ENCODE measurements at places on chromosomes 5 and 9.
A peak's percentile ranks its signal among the peaks of the same experiment; 100 is the strongest.

DNA sequence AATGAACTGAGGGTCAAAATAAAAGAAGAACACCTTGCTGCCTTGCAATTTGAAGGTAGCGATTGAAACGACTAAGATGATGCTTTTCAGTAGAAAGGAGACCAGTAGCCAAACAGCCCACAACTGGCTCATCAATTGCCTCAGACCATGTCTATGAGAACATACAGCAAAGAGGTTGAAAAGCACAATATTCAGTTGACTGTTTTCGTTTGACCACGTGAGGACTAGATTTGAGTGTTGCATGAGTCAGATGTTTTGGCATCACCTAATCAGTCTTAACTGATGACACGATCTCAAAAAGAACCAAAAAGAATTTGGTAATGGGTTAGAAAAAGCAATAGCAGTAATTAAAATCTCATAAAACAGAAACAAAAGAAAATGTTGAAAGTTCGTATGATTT lies 82.7 kb upstream of the IL7R start:
- DNase-seq = no peak

- DNase-seq = no peak
These were observed 52.3 kb downstream of the NTNG2 start for GRCh38 chr9:132214027-132214622.

DNA sequence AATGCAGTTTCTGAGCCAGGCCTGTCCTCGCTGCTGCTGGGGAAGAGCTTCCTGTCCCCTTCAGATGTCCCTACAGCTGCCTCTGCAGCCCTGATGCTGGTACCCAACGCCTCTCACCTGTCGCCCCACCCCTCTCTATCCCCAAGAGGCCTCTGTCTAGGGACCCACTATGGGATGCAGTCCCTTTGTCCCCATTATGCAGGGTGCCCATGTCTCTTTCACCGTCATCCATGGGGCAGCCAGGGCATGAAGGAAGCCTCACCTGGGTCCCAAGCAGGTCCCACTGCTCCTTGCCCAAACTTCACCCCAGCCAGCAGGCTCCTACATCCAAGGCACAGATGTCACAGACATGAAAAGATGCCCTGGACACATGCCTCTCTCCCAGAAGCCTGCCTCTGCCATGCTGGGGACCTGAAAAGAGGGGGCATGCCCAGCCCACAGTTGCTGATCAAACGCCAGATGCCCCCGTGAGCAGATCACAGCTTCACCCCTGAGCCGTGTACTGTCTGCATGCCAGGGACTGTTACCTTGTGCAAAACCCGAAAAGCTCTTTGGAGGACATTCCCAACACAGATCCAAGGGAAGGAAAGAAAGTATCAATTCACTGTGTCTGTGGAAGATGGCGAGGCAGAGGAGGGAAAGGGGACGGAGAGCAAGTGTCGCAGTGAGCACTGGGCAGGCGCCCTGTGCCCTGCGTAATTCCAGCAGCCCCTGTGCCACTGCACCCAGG lies 81.0 kb downstream of the ADAMTS2 start:
- DNase-seq = peak; percentile 26

GRCh38 chr9:92966518-92966800 lies 19.1 kb downstream of the FGD3 start:
- DNase-seq = peak; percentile 52

- no peak for DNase-seq
These were observed 208.9 kb upstream of the DMRTA1 start for GRCh38 chr9:22237497-22238363.

DNA sequence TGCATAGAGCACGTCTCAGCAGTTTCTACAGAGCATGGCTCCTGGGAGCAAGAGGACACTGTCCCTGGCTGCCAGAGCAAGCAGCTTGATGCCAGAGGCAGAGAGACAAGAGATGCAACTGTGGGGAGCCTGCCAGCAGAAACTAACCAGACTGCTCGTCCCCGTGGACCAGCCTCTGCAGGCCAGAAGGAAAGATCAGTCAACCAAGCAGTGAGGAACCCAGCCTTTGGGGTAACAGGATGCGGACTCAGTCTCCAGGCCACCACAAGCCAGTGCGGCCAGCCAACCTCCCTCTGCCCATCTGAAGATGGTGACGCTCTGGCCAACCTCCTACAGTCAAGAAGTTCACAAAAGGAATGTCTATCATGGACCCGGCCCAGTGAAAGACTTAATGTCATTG lies 3.7 kb downstream of the SURF4 start:
- peak; percentile 64 for DNase-seq

GRCh38 chr5:3343211-3343610 lies 252.4 kb upstream of the IRX1 start:
- no peak for DNase-seq

- DNase-seq = no peak
These were observed 13.7 kb downstream of the WNK2 start for GRCh38 chr9:93197670-93198069.

GRCh38 chr5:154784856-154785255 lies 29.7 kb downstream of the LARP1 start:
- DNase-seq = no peak

GRCh38 chr9:94623253-94623652 lies 16.1 kb downstream of the FBP1 start:
- peak; percentile 58 for DNase-seq

- no peak for DNase-seq
These were observed 6.7 kb upstream of the ANKRD18B start for GRCh38 chr9:33517373-33517772.

DNA sequence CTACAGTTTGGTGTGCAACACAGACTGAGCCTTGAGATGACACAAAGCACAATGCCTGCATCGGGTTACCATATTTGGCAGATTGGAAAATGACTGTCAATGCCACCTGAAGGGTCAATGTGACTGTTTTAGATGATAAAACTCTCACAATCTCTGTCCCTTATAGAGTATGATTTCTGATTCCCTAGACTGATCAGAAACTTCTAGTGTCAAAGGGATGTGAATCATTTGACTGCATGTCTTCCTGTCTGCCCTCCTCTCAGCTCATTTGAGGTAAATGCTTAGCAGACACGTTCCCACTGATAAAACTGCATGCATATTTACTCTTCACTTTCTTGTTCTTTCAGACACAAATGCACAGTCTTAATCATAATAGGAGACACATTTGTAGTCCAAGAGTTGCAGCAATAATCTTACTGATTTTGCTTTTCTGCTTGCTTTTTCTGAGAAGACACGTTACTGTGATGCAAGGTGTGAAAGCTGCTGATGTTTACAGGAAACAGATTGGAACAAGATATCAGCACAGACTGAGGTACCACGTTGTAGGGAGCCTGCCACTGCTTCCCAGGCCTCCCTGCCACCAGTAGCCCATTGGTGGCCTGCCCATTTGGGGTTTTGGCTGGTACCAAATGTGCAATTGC lies 77.8 kb downstream of the GCNT4 start:
- no peak for DNase-seq

GRCh38 chr5:59416451-59416850 lies 477.1 kb downstream of the PDE4D start:
- DNase-seq = no peak

GRCh38 chr9:99336531-99336930 lies 114.4 kb downstream of the SEC61B start:
- no peak for DNase-seq

DNA sequence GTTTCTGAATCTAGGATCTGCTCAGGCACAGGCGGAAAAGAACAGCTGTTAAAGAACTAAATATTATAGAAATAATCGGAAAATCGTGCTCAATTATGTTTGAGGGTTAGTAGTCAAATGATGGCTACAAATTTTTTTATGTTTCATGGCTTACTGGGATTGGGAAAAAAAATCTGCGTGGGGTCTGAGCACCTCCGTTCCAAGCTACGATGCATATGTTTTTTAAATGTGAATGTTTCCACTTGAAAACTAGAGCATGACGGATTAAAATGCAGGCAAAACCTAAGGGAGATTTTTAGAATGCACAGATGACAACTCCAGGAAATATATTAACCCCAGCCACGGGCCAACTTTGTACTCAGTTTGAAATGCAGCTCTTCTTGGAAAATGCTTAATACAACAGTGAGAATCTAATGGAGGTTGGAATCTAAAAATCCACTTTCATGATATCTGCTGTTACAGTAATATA lies 5.3 kb downstream of the OTP start:
- DNase-seq = no peak

DNA sequence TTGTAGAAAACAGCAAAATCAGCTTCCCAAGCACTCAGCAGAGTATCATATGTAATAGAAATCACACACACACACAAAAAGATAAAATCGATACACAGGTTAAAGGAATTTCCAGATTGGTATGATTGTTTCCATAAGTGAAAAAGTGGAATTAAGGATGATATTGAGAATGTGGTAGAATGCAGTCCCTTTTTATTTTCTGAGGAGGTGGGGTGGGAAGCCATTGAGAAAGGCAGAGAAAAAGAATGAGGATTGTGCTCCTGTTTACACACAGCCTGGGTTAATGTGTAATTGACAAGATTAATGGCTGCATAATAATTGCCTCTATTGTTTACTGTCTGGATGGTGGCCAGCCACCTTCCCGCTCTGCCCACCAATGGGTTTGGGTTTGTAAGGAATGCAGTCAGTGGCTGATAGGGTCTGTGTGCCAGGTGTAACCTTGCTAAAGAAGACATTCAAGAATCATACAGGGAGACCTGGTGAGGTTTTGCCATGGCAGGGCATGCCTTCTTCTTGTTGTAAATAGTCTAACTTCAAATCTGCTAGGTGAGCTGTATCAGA lies 177.2 kb upstream of the MAP3K1 start:
- DNase-seq = no peak

GRCh38 chr5:57862942-57863341 lies 380.3 kb upstream of the ACTBL2 start:
- no peak for DNase-seq

GRCh38 chr9:18594837-18595236 lies 120.9 kb downstream of the ADAMTSL1 start:
- no peak for DNase-seq

DNA sequence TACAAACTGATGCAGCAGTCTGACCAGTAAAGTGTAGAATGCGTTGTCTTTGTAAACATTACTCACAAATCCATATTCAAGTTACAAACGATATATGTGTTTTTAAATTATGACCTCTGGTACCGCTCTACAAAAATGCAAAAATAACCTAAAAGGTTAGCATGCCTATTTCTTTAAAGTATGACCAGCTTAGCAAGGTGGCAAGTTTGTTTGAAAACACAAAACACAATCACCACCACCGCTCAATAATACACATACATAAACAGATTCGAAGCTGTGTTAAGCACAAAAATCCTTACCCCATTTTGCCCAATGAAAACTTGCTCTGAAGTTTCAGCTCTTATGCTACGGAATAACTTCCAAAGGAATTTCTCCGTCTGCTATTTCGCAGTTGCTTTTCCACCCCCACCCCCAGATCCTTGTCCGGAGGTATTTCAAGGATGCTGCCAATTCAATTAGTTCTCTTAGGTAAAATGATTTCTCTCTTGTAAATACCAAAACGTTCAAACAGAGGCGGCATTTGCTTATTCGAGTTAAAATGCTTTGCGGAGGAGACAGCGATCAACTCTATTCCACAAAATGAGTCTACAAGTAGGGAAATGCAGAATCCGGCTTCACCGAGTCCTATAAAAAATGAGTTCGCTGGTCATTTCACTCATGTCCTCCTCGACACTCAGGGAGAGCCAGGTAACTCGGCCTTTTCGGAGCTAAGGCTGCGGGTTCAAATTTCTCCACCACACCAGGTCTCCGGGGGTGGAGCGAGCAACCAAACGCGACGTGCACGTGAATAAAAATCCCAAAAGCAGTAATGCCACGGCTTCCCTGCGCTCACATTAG lies 1.2 kb downstream of the HOMER1 start:
- DNase-seq = peak; percentile 55

- DNase-seq = no peak
These were observed 193.0 kb downstream of the RFX3 start for GRCh38 chr9:3332802-3333201.

DNA sequence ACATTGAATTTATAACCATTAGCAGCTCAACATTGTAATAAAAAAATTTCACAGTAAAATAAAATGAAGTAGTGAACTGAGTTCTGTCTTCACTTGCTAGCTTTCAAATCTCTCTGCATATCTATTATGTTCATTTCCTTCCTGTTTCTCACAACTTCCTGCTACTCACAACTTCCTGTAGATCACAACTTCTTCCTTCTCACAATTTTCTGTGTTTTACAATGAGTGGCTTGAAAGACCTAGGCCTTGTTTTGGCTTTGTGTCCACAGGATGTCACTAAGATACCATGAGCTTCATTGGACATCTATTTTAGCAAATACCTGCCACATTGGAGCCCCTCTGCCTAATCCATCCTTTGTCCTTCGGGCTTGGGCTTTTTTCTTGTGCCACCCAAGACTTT lies 480.3 kb upstream of the ADAMTS16 start:
- no peak for DNase-seq

DNA sequence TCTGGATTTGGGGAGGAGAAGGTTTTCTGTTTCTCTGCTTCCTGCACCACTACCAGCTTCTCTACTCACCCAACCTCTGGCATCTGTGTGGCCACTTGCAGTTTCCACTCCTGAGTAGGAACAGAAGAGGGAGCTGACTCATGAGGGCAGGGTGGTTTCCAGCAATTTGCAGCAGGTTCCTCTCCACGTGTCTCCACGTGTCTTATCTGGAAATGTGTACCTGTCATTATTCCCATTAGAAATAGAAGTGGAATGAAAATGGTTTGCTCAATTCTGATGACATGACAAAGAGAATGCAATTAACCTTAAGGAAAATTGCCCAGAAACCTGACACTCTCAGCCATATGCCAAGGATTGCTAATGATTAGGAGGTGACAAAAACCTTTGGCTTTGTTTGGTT lies 33.0 kb downstream of the EGFLAM start:
- DNase-seq = no peak

GRCh38 chr5:1017056-1017455 lies 8.5 kb downstream of the NKD2 start:
- DNase-seq = no peak

- DNase-seq = no peak
These were observed 369.5 kb downstream of the PRELID2 start for GRCh38 chr5:145465474-145466263.

GRCh38 chr5:139402561-139403158 lies 1.2 kb downstream of the SPATA24 start:
- DNase-seq = no peak

GRCh38 chr5:126138281-126138931 lies 284.8 kb upstream of the GRAMD2B start:
- DNase-seq = no peak

- DNase-seq = no peak
These were observed 97.4 kb downstream of the HINT1 start for GRCh38 chr5:131067636-131068035.

DNA sequence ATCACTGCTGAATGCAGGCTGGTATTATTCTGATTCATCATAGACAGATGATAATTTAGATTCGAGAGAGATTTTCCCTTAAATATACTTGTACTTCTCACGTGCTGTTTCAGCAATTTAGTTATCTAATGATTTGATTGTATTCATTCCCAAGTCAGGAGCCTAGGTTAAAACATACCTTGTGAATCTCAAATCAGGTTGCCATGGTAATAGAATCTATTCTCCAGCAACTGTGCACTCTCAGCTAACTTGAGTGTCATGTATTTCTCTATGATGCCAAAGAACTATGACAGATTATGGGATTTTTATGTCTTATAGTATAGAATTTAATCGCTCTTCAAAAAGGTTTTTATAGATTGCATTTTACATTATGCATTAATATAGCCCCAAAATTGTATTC lies 315.3 kb downstream of the GABRG2 start:
- no peak for DNase-seq

GRCh38 chr5:14213253-14213652 lies 70.1 kb downstream of the TRIO start:
- DNase-seq = no peak
